ENCODE measurements at places on chromosomes 2 and 18.
A peak's percentile ranks its signal among the peaks of the same experiment; 100 is the strongest.

DNA sequence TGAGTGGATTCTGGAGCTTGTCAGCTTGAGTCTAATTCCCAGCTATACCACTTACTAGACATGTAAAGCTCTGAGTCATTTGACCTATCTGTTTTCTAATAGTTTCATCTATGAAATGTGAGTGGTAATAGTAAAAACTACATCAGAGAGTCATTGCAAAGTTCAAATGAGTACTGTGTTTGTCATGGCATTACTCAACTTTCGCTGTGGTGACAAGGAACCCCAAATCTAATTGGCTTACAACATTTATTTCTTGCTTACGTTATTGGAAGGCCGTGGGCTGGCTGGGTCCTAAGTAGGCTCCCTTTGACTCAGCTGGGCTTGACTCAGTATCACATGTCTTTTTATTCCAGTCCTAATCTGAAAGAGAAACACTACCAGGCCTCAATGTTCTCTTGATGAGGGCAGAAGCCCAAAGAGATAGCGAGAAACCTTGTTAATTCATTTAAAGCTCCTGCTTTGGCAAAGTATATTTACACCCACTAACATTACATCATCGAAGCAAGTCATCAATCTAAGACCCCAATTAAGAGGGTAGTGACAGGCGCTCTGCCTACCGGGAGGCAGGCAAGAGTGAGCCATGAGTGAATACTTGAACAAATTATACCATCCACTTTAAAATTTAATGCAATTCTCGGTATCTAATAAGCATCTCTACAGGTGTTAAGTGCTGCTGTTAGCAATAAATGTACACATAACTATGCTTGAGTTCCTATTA, 431.8 kb upstream of the SPHKAP start:
- peak; percentile 48 for DNase-seq

- DNase-seq, result no peak
These were observed 22.7 kb upstream of the SPR start for GRCh38 chr2:72864500-72864899.

DNA sequence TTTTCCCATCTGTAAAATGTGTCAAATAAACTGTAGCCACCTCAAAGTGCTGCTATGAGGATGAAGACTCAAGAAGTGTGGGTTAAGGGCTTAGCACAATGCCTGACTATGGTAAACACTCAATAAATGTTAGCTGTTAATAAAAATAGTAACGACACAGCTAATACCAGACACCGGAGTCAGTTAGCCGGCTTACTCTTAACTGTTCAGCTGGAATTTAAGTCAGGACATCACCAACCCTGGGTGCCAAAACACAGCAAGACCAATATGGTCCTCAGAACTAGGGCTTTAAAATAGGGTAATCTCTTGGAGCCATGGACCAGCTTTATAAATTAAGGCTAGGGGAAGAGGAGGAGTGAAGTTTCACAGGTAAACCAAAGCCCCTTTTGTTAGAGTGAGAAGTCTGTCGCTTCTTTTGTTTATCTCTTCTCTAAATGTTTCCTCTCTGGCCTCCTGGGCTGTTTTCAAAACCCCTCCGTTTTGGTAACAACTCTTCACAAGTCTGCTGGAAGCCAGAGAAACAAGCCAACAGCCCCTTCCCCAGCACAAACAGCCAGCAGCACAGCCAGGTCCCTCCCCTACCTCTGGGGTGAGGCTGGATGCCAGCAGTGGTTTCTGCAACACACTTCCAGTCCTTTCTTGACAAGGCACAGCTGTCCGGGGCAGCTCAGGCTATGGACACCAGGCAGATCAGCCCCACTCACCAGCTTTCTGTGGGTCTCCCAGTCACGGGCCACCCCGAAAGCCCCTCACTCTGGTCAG, 13.8 kb upstream of the FZD7 start:
- DNase-seq, result no peak

GRCh38 chr2:122080871-122081270, 325.4 kb downstream of the TSN start:
- no peak for DNase-seq

GRCh38 chr2:239392072-239392357, 8.8 kb downstream of the HDAC4 start:
- no peak for DNase-seq

DNA sequence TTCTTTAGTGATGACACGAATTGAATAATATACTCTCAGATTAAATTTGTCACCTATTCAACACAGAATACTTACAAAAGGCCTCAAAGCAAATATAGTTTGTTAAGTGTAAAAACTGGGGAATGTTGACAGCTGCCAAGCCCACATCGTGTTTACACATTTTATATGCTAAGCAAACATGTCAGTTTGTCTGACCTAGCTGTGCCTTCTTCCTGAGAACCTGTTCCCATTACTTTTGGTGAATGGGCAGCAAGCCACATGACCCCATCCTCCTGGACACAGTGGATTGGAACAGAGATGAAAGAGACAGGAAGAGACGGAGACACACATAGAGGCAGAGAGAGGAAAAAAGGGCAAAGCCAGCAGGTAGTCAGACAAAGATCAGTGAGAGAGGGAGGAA, 22.9 kb upstream of the CUL3 start:
- DNase-seq, result no peak

DNA sequence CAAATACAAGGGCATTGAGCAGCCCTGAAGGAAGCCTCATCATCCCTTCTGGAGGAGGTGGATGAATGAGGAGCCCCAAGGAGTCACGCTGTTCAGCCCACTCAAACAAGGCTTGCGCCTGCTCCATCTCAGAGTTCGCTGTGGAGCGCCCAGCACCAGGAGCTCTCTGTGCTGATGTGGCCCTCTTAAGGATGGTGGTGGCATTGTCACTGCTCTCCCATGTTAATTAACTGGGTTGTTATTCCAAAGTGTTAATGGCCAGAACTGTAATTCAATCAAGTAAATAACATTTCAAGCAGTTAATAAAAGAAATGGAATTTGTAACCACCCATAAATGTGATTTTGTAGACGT, 726.0 kb upstream of the RAB6C start:
- no peak for DNase-seq

- no peak for DNase-seq
These were observed 330.5 kb downstream of the DYSF start for GRCh38 chr2:71783815-71784214.

- no peak for DNase-seq
These were observed 198.2 kb downstream of the SRBD1 start for GRCh38 chr2:45412754-45413379.

GRCh38 chr18:49859725-49860124, 46.4 kb upstream of the ACAA2 start:
- no peak for DNase-seq

- DNase-seq, result no peak
These were observed 262.1 kb downstream of the GALNT13 start for GRCh38 chr2:154133823-154134222.

DNA sequence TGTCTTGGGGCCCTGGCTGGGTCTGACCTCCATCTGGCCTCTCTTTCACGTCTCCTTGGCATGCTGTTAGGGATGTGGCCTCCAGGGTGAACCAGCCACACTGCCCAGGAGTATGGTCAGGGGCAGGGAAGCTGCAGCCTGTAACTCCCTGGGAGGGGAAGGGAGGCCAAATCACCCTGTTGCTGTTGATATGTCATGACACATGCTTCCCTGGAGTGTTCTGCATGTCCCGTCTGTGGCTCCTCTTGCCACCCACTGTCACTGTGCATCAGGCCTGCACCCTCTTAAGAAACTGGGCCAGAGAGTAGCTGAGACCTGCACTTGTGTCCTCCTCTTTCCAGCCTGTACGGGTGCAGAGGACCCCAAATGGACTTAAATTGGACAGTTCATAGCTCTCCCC, 221.3 kb downstream of the FHOD3 start:
- no peak for DNase-seq

DNA sequence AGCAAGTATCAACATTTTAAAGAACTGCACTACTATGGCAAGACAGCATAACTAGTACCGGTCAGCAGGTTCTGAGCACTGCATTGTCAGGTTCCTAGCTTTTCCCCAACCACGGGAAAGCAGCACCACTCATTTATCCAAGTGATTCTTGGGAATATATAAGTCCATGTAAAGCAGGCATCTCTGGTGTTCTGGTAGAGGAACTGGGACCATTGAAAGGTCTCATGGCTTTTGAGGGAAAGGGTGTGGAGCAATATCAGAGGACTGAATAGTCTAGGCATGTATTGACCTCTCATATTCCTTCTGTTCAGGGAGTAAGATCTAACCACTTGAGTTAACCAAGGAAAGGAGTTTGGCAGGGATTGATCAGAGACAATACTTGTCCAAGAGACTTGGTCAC, 6.1 kb upstream of the ICA1L start:
- no peak for DNase-seq

- DNase-seq, result no peak
These were observed 244.0 kb downstream of the DYSF start for GRCh38 chr2:71697106-71698004.

GRCh38 chr2:989781-990467, 39.3 kb downstream of the SNTG2 start:
- no peak for DNase-seq

DNA sequence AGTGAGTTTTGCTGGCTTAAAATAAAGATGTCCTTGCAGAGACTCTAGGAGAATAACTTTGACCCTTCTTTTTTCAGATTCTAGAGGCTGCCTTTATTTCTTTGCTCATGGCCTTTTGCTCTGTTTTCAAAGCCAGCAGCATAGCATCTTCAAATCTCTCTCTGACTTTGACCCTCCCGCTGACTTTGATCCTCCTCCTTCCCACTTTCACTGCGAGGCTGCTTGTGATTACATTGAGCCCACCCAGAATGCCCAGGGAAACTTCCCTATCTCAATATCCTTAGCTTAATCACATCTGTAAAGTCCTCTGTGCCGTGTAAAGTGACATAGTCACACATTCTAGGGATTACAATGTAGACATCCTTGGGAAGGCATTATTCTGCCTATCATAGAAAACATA, 23.9 kb downstream of the TACR1 start:
- no peak for DNase-seq

GRCh38 chr2:42974721-42975717, 182.6 kb upstream of the HAAO start:
- DNase-seq, result no peak

GRCh38 chr2:1995987-1996386, 251.7 kb upstream of the PXDN start:
- DNase-seq, result no peak

DNA sequence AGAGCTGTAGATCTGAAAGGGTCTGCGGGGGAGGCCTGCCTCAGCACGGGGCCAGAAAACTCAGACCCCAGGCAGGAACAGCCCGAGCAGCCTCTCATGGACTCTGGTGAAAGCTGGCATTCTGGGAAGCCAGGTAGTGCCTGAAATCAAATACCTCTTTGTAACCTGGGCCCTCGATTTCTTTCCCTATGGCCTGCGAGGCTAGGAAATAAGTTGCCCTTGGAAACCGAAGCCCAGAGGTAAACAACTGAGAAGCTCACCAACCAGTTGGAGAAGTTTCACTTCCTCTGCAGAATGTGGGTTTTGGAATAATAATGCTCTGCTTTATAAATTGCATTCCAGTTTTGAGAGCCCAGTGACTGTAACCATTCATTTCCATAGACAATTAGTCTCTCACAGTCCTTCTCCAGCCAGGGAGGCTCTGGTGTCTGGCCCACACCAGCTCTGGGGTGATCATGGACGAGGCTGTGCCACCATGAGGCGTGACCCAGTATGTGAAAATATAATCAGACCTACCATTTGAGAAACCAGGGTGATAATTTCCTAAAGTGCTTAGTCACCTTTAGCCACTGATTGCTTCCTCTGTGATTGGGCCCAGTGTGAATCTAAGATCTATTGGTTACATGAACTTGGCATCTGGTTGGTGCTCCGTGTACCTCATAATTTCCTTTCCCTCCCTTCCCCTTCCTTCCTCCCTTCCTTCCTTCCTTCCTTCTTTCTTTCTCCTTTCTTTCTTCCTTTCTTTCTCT, 133.1 kb upstream of the PELI1 start:
- DNase-seq, result no peak

GRCh38 chr2:131584940-131585339, 57.3 kb downstream of the CCDC74A start:
- no peak for DNase-seq

DNA sequence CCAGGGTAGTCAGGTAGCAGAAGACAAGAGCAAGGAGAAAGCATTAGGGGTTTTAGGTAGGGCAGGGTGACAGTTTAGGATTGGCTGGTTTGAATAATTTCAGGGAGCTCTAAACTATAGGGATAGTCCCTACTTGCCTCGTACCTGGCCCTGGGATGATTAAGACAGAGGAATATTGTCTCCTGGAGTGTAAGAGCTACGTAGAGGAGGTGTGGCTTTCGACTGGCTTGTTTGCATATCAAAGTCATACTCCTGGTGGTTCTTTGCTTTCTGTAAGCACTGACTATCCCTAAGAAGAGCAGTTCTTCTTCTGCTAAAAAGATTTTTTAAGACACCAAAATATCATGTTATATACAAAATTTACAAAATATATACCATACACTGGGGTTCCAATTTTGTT, 1867.4 kb downstream of the SUCLG1 start:
- DNase-seq, result no peak

GRCh38 chr2:26891-27290, 19.4 kb downstream of the FAM110C start:
- DNase-seq, result no peak

DNA sequence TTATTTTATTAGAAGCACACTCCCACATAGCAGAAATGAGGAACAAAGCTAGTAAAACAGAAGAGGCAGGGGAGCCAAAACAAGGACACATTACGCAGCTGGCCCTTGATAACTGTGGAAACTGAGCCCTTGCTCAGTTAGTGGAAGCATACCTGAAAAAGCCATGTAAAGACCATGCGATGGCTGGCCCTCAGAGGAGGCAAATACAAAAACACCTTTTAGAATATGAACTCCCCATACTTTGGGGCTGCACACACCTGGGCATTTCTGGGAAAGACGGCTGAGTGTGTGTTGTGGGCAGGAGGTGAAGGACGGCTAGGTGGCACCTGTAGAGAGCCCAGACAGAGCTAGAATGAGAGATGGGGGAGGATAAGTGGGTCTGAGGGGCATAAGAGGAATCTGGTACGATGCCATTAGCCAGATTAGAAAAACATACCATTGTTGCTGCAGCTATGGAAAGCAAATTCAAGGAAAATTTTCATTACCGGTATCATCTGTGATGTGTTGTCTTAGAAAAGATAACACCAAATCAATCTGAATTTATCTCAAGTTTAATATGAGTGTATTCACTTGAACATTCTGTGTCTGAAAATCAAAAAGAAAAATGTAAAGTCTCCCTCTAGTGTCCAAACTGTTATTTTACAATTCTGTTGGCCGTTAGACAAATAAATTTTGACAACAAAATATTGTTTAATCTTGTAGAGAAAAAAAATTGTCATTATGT, 45.2 kb upstream of the SULT1C3 start:
- DNase-seq, result no peak

DNA sequence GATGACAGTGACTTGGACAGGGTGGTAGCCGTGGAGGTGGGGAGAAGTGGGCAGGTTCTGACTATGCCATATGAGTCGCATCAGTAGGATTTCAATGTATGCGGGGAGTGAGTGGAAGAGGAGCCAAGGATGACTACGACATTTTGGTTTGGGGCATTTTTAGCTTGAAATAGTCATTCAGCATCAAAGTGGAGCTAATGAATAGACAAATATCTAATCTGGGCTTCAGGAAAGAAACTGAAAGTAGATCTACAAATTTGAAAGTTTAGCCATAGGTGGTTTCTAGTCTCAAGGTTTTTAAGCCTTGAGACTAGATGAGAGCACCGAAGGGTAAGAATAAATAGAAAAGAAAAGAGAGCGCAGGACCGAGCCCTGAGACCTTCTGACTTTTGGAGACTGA, 58.3 kb downstream of the FEZ2 start:
- no peak for DNase-seq

Measured in AG09319 (cell line).